ENCODE measurements at places on chromosomes 11 and 22.

GRCh38 chr11:69434471-69434931 lies 47.0 kb upstream of the LINC01488 start:
- DNase-seq: no peak

GRCh38 chr11:65434667-65435410 lies 12.2 kb downstream of the NEAT1 start:
- no peak for DNase-seq

DNA sequence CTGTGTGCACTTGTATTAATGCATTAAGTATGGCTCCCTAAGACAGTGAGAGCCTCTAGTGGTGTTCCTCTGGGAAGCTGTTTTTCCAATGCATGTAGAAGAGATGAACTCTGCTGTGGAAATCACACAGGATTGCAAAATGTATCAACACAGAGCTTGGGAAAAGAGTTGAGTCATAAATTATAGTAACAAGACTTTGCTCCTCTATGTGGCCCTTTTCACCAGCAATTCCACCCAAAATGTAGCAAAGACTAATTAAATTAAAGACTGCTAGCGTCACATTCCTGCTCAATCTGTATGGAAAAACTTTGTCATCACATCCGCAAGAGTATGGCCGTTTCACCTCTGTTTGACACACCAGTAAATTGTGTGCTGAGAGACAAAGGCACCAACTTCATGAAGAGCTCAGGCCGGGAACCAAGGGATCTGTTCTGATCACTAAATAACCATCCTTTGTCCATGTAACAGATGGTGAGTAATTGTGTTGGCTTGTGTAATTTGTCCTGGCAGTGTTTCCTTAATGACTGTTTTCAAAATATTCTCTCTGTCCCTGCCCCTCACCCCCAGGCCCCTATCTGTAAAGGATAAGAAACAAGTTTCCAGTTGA lies 209.2 kb upstream of the SORL1-AS1 start:
- no peak for DNase-seq

DNA sequence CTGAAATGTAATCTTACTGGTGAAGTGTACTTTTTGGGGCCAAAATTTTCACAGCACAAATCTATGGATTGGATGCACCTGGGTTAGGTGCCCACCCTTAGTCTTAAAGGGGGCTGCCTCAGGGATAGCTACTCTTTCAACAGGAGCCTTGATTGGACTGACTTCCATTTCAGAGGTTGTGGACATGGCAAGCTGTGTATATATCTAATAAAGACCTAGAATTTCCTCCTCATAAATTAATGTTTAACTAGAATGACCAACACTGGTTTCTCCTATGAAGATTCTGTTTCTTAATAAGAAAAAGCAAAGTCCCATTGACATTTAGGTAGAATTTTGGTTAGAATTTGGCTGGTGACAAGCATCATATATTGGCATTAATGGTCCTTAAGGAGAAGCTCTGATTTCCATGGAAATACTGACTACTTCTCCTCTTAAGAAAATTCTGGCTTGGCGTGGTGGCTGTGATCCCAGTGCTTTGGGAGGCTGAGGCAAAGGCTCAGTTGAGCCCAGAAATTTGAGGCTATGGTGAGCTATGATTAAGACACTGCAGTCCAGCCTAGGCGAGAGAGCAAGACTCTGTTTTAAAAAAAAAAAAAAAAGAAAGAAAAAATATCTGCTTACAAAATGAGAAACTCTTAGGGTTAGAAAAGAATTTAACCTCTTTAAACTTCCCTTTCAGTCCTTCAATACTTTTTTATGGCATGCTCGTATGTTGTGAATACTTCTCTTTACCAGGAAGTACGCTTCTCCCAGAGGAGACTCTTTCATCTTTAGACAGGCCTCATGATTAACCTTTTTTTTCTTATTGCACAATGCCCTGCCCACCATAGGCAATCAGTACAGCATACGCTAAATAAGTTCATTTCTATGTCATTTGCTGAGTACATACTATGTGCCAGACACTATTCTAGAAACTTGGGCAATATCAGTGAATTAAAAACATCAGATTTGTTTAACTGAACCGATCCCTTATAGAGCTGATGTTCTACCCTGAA lies 77.2 kb downstream of the PRR5L start:
- no peak for DNase-seq

GRCh38 chr11:58658623-58659022 lies 36.2 kb downstream of the CNTF start:
- DNase-seq: no peak

DNA sequence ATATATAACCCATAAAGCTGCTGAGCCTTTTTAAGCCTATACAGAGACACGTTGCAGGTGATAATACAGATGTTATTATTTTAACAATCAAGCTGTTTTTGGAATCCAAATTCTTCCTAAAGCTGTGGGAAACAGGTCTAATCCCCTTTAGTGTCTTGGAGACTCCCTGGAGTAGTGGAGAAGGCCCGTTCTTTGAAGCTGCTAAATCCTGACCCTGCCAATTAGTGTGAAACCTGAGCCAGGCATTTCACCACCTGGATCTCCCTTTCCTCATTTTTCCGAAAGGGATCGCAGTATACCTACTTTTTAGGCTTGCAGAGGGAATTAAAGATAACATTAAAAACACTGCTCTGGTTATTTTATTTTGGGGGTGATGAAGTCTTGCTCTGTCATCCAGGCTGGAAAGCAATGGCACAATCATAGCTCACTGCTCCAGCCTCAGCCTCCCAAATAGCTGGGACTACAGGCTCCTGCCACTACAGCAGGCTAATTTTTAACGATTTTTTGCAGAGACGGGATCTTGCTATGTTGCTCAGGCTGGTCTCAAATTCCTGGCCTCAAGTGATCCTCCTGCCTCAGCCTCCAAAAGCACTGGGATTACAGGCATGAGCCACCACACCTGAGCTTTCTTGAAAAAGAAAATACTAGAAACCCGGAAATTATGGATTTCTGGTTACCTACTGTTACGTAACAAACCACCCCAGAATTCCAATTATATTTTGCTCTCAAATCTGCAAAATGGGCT lies 1.7 kb upstream of the EIF4ENIF1 start:
- DNase-seq: no peak

DNA sequence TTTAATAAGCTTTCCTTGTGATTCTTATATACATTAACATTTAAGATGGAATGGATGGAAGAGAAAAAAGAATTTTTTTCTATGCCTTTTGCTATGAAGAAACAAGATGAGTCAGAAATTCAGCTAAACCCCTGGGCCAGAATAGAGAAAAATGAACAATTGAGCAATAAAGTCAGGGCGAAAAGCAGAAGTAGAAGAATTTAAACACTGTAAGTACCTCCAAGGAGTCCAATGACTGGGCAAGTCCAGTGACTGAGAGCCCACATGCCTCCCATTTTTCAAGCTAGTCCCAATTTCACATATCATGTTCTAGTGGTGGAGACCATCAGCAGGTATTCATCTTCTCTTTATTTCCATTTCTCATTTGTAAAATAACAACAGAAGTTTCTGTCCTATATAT lies 18.6 kb upstream of the APLP2 start:
- DNase-seq: no peak

- no peak for DNase-seq
Observed at GRCh38 chr11:80726236-80726635, 1285.4 kb upstream of the TENM4 start.

DNA sequence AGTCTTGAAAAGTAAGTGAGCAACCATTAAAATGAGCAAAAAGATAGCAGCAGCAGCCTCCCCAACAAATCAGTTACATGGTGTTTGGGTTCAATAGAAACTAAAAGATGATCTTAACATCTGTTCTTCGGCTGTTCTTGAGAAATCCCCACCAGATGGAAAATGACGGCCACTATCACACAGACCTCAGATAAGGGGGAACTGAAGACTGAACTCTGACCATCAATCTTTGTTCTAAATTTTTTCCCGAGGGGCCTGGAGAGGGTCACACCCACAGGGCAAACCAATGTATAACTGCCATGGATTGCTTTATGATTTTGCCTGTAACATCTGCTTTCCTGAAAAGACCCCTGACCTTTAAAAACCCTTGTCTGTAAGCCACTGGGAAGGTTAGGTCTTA lies 624.8 kb upstream of the KIRREL3 start:
- DNase-seq: no peak

- no peak for DNase-seq
Observed at GRCh38 chr11:21892736-21893564, 299.9 kb upstream of the ANO5 start.

DNA sequence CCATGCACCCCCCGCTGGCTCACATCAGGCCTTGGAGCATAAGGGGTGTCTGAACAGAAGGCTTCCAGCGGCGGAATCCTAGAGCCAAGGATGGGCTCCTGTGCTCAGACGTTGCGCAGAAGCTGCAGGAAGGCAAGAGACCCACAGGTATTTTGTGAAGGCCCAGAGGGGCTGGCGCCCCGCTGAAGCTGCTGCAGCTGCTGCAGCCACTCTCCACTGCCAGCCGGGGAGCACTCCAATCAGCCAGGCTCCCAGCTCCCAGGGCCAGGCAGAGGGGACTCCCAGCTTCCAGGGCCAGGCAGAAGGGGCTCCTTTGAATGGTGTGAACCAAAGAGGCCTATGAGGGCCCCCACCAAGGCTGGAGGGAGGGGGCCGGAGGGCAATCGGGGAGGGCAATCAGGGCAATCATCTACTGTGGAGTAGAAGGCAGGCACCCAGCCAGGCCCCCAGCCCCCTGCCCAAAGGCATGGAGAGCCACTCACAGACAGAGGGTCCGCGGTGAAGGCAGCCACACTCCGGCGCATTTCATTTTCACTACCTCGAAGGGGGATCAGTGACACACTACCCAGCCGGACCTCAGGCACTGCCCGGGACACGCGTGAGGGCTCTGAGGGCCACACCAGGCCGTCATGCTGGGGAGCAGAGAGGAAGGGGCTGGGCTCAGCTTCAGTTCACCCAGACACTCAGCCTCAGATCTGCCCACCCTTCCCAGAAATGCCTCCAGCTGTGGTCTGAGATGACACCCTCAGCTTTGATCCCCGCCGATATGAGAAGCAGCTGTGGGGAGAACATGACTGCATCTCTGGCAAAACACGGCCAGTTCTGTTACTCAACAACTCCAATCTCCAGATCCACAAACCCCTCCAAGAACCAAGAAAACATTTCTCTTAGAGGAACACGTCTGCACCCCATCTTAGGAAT lies 11.6 kb upstream of the PDE2A start:
- DNase-seq: no peak

DNA sequence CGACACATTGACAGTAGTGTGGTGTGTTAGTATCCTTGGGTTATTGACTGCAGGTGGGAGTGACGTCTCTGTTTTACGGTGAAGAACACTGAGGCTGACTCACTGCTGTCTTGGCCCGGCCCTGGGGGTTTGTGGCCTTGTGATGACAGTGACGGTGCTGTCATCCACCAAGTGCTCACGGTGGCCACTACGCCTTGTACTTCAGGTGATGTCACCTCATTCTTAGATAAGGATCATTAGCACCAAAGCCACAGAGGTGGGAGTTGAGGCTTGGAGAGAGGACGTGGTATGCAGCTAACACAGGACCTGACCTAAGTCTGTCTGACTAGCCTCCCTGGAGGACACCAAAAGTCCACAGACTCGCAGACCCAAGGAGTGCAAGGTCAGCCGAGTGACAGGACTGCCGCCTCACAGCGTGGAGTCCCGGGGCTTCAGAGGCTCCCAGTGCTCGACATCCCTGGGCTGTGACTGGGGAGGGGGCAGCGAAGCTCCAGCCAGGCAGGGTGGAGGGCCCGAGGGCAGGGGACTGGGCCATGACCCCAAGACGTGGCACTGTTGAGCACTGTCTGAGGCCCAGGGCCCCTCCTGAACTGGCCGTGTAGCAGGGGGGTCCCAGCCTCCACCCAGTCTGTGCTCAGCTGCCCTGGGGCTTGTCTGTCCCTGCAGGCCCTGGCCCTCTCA lies 56.5 kb downstream of the NAT10 start:
- no peak for DNase-seq

GRCh38 chr11:76181371-76181770 lies 24.9 kb downstream of the WNT11 start:
- DNase-seq: no peak
